ENCODE measurements at places on chromosomes 11 and 22.
A peak's percentile ranks its signal among the peaks of the same experiment; 100 is the strongest.

DNA sequence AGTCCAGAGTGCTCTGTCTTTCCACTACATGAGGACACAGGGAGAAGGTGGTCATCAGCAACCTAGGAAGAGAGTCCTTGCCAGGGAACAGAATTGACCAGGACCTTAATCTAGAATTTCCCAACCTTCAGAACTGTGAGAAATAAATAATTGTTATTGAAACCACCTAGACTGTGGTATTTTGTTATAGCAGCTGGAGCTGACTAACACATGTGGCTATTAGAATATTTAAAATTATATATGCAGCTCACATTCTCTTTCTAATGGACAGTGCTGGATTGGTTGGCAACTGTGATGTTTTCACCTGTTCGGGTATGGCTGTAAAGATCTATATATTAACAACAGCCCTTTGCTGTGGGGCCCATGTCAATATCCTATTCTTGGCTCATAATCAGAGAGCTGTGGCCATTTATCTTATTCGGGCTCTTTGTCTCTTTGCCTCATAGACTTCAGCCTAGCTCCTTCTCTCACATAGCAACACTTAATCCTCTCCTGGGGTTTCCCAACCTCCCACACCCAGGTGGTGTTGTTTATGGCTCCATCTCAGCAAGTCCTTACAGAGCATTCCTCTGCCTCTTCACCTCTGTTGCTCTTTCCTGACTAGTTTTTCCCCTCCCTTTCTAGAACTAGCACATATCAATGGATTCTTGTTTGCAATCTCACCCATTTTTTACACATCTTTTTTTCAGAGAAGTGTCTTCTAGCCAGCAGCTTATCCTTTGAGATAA lies 46.4 kb upstream of the AMOTL1 start:
- no peak for DNase-seq

DNA sequence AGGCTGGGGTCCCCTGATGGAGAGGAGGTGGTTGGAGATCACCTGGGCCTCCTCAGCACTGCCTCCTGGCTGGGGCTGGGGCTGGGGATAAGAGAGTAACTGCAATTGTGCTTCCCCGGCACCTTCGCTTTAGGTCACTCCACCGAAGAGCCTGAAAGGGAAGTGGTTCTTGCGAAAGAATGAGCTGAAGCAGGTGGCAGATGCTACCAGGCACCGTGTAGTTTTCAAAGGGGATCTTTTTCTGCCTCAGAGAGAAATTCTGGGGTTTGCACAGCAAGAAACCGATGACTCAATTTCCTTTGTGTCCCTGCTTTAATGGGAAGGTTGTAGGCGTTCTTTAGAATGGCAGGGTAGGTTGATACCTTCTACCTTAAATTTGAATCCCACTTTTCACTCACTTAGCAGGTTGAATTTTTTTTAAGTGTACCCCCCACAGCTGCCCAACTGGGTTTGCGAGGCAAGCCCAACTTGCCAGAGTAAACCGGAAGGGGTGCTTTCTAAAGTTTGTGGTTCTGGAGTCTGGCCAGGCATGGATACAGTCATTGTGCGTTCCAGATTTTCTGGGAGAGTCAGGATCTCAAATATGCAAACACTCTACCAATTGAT lies 5.3 kb downstream of the CD44 start:
- DNase-seq: no peak

DNA sequence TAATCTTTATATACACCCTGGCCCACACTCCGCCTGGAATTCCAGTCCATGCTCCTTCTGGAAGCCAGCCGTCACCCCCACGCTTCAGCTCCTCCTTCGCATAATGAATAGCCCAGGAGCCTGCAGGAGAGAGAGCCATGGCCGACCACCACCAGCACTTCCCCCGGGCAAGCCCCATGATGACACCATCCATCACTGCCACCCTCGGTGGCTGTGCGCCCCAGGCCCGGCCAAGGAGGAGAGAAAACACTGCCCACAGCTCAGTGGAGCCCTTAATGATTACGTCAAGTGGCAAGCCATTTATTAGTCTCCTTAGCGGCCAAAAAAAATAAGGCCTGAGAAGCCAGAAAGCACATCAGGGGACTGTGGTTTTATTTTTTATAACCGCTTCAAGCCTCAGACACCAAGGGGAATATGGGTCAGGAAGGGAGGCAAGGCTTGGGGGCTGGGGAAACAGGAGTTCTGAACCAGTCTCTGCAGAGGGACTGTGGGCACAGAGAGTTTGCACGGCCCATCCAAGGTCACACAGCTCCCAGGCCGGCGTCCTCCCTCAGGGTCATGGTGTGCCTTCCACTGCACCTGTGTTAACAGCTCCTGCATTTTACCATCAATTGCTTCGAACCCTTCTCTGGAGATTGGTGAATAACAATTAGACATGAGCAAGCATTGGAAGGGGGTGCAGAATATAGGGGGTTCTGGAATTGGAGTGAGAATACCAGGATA lies 134.3 kb downstream of the MN1 start:
- DNase-seq: no peak

- no peak for DNase-seq
Observed at GRCh38 chr22:25025491-25026400, 73.2 kb downstream of the KIAA1671 start.

GRCh38 chr22:28942801-28943500 lies 59.6 kb downstream of the ZNRF3 start:
- DNase-seq: no peak

DNA sequence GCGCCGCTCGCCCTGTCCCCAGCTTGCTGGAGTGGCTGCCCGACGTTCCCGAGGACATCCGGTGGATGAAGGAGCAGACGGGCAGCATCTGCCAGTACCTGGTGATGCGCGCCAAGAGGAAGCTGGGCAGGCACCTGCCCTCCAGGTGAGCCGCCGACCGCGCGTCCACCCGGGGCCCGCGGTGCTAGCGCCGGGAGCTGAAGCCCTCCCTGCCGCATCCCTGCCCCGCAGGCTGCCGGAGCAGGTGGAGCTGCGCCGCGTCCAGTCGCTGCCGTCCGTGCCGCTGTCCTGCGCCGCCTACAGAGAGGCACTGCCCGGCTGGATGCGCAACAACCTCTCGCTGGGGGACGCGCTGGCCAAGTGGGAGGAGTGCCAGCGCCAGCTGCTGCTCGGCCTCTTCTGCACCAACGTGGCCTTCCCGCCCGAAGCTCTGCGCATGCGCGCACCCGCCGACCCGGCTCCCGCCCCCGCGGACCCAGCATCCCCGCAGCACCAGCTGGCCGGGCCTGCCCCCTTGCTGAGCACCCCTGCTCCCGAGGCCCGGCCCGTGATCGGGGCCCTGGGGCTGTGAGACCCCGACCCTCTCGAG lies 3.3 kb upstream of the CRACR2B start:
- DNase-seq: no peak

- DNase-seq: no peak
Observed at GRCh38 chr11:14444441-14445189, 55.0 kb downstream of the COPB1 start.

DNA sequence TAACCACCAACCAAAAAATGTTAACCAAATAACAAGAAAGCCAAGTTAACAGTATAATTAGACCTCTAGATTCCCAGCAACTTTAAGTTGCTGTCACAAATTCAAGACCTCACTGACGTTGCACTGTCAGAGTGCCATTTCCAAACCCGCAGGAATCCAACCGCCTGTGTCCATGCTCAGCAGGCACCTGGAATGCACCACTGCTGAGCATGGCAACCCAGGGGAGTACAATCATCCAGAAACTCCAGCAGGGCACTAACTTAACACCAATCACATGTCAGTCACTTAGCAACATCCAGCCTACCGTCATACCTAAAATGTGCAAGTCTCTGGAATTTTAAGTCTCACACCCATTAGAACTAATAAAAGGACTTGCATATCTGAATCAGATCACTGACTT lies 48.8 kb downstream of the SMCO4 start:
- no peak for DNase-seq

- DNase-seq: no peak
Observed at GRCh38 chr22:24285245-24285644, 14.6 kb downstream of the SPECC1L start.

- DNase-seq: no peak
Observed at GRCh38 chr11:70630068-70630467, 231.7 kb downstream of the CTTN start.

DNA sequence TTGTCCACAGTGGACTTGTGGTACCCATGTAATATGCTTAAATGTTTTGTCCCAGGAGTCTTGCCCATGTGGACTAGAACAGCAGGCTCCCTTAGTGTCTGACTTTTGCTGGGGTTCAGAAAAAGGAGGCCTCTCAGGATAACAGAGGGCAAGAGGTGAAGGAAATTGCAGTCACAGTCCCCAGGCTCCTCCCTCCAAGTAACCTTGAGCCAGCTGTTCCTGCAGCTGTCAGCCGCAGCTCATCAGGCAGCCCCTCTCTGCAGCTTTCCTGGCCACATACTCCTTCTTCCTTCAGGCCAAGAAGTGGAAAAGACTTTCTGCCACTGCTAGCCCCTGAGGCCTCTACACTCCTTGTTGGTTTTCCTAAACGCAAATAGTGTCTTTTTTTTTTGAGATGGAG lies 6.3 kb upstream of the MYO18B start:
- no peak for DNase-seq

DNA sequence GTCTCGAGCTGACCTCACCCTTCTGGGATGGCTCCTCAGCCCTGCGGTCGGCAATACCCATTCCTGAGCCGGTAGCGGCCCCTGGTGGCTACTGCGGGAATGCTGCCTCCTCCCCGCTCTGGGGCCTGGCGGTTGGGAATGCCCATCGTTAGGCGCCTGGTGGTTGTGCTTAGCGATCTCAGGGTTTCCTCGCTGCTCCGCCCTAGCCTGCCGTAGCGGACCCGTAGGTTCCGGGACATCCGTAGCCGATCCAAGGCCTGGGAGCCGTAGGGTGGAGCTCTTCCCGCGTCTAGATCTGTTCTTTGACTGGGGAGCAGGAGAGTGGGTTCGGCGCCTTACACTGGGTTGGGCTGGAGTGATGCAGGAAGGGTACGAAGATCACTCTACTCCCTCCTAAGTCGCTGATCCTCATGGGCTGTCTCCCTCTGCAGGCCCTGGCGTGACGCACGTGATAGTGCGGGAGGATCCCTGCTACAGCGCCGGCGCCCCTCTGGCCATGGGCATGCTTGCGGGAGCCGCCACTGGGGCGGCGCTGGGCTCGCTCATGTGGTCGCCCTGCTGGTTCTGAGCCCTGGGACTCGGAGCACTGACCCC lies 14.8 kb downstream of the PLEKHB1 start:
- DNase-seq: peak; percentile 79

GRCh38 chr22:50186181-50186714 lies 535 bp downstream of the TRABD start:
- no peak for DNase-seq

DNA sequence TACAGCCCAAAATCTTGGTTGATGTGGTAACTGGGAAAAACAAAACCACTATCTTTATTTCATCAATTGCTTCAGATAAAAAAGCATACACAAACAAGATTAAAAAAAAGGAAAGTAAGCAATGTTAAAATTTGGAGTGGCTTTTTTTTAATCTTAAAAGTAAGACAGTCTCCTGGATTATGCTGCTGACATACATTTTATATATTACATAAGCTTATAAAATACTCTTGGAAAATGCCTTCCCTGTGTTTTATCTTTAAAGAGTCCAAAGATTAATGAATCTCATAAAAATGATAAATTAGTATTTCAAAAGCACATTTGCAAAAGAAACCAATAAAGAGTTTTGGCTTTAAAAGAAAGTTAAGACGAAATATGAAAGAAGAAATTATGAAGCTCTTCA lies 132.7 kb downstream of the DLG2 start:
- DNase-seq: no peak

GRCh38 chr11:63660972-63661371 lies 10.2 kb downstream of the ATL3 start:
- no peak for DNase-seq

DNA sequence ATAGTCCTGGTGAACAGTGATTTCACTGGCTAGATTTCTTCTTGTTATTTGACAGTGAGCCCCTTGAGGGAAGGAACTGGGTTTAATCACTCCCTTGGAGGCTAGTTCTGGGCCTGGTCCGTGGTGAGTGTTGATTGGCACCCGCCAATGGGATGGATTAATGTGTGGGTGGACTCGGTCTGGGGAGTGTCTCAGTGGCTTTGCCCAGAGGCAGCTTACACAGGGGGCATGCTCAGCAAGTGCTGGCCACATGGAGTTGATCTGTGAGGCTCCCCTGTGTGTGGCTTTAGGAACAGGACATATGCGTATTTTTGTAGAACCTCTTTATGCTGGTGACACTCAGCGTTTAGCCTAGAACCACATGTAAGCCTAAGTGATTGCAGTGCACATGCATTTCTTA lies 106.9 kb downstream of the TBC1D22A start:
- no peak for DNase-seq

GRCh38 chr11:72041364-72042063 lies 38.8 kb downstream of the NUMA1 start:
- no peak for DNase-seq

DNA sequence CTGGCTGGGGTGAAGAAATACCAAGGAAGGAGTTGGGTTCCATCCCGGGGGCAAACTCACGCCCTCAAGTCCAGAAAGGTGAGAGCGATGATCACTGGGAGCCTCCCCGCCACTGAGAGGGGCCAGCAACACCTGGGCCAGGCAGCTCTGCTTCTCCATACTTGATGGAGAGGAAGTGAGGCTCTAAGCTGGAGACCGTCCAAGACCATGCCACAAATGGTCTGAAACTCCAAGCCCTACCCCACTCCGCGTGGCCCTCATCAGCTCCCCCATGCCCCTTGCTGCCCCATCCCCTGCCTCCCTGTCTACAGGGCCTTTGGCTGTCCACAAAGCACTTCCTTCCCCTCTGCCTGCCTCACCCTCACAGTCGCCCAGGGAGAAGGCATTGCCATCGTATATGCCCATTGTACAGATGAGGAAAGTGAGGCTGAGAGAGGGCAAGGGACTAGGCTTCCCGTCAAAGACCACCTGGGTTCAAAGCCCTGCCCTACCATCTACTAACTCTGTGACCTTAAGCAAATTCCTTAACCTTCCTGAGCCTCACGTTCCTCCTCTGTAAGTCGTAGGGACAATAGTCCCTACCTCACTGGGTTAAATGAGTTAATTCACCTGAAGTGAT lies 4.4 kb upstream of the PDGFB start:
- DNase-seq: no peak

- DNase-seq: no peak
Observed at GRCh38 chr11:44741976-44742375, 15.2 kb downstream of the TSPAN18 start.

DNA sequence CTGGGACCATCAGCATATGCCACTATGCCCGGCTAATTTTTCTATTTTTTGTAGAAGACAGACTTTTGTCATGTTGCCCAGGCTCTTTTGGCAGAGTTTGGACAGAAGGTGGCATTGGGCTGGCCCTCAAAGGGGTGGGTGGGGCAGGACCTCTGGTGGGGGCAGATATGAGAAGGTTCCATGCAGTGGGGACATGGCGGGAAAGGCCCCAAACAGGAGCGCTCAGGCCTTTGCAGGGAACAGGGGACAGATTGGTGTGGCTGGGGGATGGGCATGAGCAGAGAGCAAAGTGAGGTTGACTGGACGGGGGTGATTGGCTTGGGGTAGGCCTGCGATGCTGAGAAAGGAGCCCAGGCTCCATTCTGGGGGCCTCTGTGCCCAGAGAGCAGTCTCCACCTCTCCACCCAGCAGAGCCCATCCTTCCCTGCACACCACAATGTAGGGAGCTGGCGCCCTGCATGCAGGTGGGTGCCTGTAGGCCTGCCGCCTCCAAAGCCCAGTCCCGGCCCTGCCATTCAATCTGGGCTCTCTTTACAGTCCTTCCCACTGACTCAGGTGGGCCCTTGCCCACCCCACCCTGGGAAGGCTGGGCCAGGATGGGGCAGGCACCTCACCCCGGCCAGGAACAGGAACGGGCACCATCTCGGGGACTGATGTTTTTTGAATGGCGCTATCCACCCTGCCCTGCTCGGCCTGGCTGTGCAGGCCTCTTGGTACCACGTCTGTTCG lies 98.7 kb downstream of the MORC2 start:
- DNase-seq: no peak
